Neural cell (in vitro differentiated cells): ENCODE measurements at places on chromosomes 2 and 18. TPM values are rescaled to one million over a fixed set of nuclear protein-coding genes. Genes with fewer than 3 reads are reported as not detected.

The TNFRSF11A gene
- not detected in 2 replicates for polyA plus RNA-seq

The RUFY4 gene
- polyA plus RNA-seq, result not detected in 2 replicates

The HSPD1 gene
- polyA plus RNA-seq, result 226 and 229 TPM in 2 replicates

The UGT1A4 gene
- polyA plus RNA-seq, result not detected in 2 replicates

The ARHGAP15 gene
- polyA plus RNA-seq, result 0.30 TPM in 1 of 2 replicates, not detected in the other

The HAT1 gene
- polyA plus RNA-seq, result 30.6 and 39.8 TPM in 2 replicates

The UGT1A6 gene
- not detected in 2 replicates for polyA plus RNA-seq

The KIAA2012 gene
- not detected in 2 replicates for polyA plus RNA-seq

The SERPINB8 gene
- 2.0 and 7.0 TPM in 2 replicates for polyA plus RNA-seq

The FHOD3 gene
- 19.4 and 22.3 TPM in 2 replicates for polyA plus RNA-seq

The SLC11A1 gene
- 0.04 TPM in 1 of 2 replicates, not detected in the other for polyA plus RNA-seq

The ASXL3 gene
- polyA plus RNA-seq, result 14.4 and 15.2 TPM in 2 replicates

The REG1A gene
- polyA plus RNA-seq, result not detected in 2 replicates

The ALLC gene
- 0.33 TPM in 1 of 2 replicates, not detected in the other for polyA plus RNA-seq
